ENCODE measurements at places on chromosomes 1 and 21.

GRCh38 chr1:246169019-246169418, 338.1 kb downstream of the SMYD3 start:
- DNase-seq, result no peak

DNA sequence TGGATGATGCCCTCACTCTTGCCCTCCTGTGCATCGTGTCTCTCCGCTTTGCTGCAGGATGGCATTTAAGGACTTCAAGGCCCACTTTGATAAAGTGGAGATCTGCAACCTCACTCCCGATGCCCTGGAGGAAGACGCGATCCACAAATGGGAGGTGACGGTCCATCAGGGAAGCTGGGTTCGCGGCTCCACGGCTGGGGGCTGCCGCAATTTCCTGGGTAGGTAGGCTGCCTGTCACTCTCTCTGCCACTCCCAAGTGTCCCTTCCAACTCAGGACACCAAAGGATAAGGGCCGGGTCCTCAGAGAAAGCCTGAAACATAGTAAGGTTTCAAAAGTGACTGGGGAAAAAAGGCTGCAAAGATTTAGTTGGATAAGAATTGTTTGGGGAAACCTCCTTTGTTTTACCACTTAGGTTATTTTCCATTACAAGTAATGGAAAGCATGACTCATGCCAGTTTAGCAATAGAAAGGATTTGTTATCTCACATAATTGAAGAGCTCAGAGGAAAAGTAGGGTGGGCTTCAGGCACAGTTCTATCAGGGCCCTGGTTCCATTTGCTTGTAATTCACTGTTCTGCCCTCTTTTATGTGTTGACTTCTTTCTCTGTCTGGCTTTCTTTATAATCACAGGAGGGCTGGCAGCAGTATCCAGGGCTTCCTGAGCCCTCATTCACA, 31.9 kb downstream of the CAPN9 start:
- no peak for DNase-seq

DNA sequence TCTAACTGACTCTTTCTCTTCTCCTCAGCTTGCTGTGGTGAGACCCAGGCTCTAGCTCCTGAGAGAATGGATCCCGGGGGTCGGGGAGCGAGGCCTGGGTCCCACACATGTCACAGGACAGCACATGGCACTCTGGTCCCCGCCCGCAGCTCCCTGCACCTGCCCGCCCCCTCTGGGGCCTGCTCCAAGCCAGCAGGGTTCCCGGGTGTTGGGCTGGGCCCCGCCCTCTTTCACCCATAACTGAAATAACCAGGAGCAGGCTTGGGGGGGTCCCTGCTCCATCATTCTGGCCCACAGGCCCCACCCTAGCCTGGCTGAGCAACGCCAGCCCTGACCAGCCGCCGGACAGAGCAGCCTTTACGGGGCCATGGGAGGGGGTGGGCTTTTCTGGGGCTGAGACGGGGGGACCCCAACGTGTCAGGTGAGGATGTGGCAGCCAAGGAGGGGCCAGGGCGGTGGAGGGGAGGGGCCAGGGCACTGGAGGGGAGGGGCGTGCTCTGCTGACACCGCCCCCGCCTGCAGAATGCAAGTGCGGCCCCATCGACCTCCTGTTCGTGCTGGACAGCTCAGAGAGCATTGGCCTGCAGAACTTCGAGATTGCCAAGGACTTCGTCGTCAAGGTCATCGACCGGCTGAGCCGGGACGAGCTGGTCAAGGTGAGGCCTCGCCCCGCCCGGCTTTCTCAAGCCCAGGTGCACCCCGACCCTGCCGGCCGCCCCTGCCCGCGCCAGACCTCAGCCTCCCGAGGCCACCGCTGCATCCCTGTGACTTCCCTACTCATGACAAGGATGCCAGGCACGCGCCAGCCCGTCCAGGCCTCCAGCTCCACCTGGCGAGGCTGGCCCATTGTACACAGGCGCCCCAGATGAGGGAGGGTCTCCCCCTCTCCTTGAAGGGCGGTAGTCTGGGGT, 19.4 kb downstream of the COL6A1 start:
- DNase-seq, result no peak

DNA sequence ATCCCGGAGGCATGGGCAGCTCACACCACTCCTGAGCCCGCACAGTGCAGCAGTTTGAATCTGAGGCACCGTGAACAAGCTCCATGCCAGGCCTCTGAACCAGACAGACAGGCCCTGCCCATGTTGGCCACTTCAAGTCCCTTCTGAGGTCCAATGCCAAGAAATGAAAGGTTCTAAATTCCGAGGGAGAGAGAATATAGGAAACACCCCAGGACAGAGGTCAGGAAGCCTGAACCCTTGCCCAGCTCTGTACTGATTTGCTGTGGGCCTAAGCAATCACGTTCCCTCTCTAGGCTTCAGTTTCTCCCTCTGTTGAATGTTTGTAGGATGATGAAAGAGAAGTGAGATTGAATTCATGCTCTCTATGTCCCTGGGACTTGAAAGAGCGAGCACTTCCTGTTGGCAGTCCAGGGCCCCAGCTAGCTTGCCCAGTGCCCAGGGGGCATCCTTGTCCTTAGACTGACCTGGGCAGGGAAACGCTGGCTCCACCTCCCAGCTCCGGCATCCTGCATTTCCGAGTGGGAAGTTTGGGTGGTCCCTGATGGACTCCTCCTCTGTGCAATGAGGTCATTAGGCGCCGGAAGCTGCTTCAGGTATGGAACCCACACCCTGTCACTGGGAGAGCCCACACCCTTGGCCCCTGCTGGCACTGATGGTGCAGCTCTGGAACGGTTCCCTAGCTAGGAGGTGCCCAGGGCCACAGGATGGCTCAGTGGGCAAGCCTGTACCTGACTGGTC, 242.4 kb upstream of the TMEM51 start:
- no peak for DNase-seq

- no peak for DNase-seq
These were observed 46.8 kb upstream of the SLC44A3 start for GRCh38 chr1:94773296-94773809.
